ENCODE measurements at places on chromosomes 7 and 10.
A peak's percentile ranks its signal among the peaks of the same experiment; 100 is the strongest.

- DNase-seq = no peak
Measured at GRCh38 chr10:119694608-119695007, 31.2 kb upstream of the INPP5F start.

GRCh38 chr7:94109556-94109955 is 105.4 kb upstream of the BET1 start:
- DNase-seq = no peak

DNA sequence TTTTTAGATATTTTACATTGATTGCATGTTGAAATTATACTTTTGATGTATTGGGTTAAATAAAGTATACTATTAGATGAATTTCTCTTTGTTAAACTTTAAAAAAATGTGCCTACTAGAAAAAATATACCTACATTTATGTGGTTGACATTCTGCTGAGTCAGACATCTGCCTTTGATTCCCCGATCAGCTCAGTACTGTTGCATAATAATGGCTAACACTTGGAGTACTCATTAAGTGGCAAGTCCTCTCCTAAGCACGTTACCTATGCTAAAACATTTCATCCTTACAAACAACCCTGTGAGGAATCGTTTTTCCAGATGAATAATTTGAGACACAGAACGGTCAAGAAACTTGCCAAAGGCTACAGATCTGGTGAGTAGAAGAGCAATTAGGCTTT is 14.0 kb upstream of the SEM1 start:
- DNase-seq = no peak

- no peak for DNase-seq
Measured at GRCh38 chr7:158165711-158166110, 421.9 kb downstream of the PTPRN2 start.

DNA sequence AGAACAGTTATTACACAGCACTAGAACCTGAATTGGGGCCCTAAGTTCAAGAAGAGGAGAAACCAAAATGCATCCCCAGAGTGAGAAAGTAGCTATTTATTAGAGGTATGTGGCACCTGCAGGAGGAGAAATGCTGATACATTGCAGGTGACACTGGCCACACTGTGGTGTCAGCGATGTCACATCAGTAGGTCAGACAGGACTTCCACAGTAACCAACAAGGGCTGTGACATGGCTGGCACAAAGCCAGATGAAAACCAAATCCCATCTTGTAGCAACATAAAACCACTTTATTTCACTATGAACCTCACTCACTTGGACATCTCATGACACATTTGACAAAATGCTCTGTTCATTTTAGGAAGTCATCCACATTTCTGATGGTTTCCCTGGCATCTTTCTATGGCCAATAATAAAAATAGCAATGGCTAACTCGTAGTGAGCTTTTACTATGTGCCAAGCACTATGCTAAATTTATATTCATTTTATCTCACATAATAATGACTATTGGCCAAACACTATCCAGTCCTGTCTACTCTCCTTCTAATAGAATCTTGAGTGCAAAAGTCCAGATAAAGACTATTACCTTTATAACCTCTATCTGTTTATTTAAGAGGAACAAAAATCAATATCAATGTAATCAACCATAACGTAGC is 154.2 kb downstream of the TSPAN12 start:
- DNase-seq = no peak

DNA sequence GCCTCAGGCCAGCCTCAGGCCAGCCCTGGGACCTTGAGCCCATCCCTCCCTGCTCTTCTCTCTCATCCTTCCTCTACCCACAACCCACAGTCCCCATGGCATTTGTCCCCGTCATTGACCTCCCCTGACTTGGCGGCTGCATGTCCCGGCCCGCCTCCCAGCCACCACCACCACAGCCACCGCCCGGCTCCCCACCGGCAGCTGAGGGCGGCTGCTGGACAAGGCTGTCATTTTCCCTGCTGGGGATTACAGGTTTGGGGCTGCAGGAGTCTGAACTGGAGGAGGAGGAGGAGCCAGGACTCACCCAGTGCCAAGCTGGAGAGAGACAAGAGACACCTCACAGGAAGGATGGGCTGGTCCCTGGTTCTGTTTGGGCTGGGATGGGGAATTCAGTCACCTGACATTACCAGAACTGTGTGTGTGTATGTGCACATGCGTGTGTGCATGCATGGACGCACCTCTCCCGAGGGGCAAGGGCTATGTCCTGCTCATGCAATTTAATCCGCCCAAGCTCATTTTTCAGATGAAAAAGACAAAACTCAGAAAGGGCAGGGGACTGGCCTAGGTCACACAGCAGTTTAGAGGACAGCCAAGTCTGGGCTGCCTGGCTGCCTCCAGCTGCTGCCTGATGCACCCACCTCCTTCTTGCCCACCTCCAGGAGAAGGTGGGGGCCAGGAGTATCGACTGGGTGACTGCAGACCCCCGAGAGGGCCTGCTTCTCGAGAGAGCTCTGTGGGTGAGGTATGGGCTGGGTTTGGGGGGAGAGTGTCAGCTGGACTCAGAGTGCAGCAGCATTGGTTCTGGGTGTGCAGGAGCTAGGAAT is 113.1 kb downstream of the ZMIZ1 start:
- DNase-seq = no peak

DNA sequence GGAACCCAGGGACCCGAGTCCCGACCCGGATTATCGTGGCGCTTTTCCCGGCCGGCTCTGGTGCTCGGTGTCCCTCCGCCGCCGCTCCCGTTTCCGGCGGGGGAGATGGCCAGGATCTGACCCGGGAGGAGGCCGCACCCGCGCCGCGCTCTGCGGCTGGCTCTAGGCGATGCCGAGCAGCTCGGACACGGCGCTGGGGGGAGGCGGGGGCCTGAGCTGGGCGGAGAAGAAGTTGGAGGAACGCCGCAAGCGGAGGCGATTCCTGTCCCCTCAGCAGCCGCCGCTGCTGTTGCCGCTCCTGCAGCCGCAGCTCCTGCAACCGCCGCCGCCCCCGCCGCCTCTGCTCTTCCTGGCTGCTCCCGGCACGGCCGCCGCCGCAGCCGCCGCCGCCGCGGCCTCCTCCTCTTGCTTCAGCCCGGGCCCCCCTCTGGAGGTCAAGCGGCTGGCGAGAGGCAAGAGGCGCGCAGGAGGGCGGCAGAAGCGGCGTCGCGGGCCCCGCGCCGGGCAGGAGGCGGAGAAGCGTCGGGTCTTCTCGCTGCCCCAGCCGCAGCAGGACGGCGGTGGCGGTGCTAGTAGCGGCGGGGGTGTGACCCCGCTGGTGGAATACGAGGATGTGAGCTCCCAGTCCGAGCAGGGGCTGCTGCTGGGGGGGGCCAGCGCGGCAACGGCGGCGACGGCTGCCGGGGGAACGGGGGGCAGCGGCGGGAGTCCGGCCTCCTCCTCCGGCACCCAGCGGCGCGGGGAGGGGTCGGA is 593 bp downstream of the CDK13 start:
- DNase-seq = peak; percentile 12

- no peak for DNase-seq
Measured at GRCh38 chr7:74178632-74179031, 4.5 kb downstream of the EIF4H start.

DNA sequence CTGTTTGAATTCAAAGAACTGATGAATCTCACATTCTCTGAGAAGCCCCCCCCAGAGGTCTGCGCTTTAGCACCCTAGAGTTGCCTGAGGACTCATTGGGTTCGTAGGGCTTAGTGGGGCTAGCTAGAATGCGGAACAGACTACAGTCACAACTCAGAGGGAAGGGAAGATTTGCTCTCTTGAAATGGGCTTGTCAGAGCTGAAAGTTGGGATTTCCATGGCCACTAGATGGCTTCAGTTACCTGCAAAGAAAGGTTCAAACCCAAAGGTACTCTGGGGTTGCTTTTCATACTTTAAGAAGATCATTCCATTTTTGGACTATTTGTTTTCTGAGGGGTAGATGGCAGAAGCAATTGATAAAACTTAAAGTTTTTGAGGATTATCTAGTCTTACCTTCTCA is 205.0 kb downstream of the BBS9 start:
- DNase-seq = no peak

DNA sequence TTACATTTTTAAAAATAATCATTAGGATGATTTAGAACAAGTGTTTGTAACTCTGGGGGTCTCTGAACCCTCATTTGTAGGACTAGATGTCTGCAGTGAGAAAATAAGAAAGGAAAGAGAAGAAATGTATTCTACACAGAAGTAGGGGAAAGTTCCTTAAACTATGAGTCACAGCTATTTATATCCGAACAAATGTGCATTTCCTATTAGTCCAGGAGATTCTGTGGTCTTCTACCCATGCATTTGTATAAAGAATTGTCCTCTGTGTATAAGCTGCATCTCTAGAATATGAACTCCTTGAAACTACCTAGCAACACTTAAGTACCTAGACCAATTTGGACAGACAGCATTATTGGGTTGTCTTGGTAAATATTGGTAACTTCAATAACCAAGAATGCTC is 15.9 kb upstream of the CD36 start:
- DNase-seq = no peak

- no peak for DNase-seq
Measured at GRCh38 chr10:130987401-130987800, 324.1 kb downstream of the TCERG1L start.

DNA sequence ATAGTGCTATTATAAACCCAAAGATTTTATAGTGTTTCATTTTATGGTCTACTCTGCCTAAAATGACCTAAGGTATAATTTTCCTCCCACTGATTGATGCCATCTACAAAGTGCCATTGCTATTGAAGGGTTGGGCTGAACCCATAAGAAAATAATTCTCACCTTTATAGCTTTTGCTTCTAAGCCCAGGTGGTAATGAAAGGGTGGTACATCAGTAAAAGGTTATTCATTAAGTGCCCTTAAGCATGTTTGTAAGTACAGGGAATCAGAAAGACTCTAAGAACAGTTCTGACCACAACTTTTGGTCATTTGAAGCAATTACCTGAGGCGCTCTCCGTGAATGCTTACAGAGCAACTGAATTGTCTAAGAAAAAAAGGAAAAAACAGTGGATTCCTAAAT is 1247.3 kb downstream of the NXPH1 start:
- DNase-seq = no peak

- DNase-seq = no peak
Measured at GRCh38 chr10:118948786-118949185, 80.7 kb upstream of the NANOS1 start.

DNA sequence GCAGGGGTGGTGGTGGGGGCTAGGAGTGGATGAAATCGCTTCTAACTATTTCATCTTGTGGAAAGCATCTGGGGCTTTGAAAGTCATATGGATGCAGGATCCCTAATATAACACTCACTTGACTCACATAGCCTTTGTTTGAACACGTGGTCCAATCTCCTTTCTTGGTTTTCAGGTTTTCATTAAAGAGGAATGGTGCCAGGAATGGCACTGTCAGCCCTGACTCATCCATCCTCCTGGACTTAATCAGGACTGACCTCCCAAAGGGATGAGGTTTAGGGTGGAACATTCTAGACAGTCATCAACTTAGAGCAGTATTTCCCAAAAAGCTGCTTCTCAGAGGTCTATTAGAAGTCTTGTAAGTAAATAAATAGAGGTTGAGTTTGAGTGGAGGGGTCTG is 162.0 kb upstream of the PLXNA4 start:
- DNase-seq = no peak

DNA sequence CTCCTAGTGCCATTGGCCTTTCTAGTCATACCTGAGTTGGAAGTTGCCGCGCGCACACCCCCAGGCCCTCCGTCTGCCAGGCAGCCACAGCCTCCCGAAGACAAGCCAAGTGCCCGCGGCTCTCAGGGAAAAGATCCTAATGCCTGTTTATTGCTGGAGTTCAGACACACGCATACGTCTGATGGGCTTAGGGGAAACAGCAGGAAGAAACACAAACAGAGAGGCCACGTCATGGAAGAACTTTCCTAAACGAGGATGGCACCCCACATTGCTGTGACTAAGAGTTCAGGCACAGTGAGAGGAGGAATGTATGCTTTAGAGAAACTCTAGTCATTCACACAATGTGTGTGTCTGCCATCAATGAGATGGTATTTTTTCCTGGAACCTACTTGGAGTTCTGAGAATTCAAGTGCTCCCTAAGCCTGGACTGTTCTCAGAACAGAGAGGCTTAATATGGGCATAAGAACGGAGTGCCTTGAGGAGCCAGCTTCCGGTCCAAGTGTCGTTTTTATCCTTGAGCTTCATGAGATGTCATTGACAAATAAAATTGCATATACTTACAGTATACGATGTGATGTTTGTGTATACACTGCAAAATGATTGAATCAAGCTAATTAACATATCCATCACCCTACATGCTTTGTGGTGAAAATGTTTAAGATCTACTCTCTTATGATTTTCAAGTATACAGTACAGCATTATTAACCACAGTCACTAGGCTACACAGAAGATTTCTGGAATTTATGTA is 11.6 kb upstream of the RBP3 start:
- no peak for DNase-seq

GRCh38 chr7:34143402-34143801 is 238.1 kb downstream of the BMPER start:
- DNase-seq = no peak

- peak; percentile 4 for DNase-seq
Measured at GRCh38 chr10:59905731-59906416, 482 bp downstream of the CCDC6 start.

DNA sequence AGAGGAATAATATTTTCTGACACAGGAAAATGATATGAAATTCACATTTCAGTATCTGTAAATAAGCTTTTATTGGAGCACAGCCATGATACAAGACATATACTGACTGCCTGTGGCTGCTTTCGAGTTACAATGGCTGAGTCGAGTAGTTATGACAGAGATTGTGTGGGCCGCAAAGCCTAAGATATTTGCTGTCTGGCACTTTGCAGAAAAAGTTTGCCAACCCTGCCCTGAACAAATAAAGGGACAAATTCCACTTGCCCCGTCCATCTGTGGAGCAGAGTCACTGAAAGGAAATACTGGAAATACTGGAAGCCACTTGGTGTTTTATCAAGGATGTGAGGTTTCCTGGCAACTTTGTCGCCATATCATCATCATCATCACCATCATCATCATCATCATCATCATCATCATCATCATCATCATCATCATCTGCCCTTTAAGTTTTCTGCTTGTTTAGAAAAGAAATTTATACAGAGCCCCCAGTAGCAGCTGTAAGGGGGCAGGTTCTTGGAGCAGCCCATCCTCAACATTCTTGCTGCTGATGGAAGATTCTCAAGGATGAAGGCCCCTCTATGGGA is 85.8 kb downstream of the TCF7L2 start:
- no peak for DNase-seq

DNA sequence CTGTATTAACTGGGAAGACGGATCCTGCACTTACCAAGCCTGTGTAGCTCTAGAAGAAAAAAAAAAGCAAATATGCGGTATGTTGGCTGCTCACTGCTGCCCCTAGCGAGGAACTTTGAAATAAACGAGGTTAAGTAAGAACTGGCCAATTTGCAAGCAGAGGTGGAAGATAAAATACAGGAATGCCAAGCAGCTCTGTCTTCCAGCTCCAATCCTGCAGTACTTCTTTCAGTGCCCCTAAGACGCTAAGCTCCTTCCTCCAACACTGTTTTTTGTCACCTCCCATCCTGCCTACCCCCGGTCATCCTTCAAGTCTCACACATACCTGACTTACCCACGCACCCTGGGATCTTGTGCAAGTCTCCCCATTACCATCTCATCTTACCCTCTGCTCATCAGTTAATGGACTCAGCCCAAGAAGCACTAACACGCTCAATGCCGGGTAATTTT is 809 bp downstream of the C10orf143 start:
- peak; percentile 67 for DNase-seq

GRCh38 chr7:101969997-101970585 is 152.7 kb downstream of the CUX1 start:
- no peak for DNase-seq

GRCh38 chr7:101155303-101155702 is 1.0 kb downstream of the AP1S1 start:
- DNase-seq = no peak

- DNase-seq = no peak
Measured at GRCh38 chr10:12041766-12042408, 722 bp downstream of the UPF2 start.

All from T-helper 2 cell (primary cell).